ENCODE measurements at places on chromosomes 12 and 14.

DNA sequence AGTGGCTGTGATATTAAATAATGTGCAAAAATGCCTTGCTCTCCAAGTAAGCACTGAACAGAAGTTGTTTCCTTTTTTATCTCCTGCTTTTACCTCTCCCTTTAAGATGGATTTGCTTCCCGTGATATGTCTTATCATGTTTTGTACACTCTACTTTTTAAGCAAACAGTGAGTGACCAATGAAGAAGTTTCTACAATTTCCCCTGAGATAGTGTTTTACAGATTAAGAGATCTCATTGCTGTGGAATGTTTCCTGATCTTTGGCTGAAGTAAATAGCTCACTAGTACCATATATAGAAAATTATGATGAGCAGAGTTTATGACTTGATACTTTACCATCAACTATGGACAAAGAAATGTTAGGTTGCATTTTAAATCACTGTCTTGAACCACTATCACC lies 184.8 kb upstream of the PDE3A start:
- no peak for DNase-seq

DNA sequence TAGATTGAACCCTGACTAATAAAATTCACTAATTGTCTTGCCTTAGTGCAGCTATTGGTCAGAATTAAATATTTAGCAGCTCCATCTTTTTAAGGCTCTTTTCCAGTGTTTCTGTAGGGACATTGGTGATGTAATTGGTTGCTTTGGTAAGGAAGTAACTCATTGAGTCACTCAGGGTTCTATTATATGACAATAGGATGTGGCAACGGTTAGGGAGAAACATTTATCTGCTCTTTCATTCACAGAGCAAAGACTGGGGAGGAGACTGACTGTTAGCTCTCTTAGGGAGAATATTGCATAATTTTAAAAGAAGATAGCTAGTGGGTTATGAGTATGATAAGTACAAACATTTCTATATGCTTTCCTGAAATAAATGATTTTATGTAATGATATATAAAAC lies 616.5 kb downstream of the TRHDE start:
- no peak for DNase-seq

GRCh38 chr12:52324153-52324444 lies 2.9 kb upstream of the KRT83 start:
- DNase-seq, result no peak

GRCh38 chr12:95605087-95605486 lies 53.8 kb upstream of the USP44 start:
- DNase-seq, result no peak

DNA sequence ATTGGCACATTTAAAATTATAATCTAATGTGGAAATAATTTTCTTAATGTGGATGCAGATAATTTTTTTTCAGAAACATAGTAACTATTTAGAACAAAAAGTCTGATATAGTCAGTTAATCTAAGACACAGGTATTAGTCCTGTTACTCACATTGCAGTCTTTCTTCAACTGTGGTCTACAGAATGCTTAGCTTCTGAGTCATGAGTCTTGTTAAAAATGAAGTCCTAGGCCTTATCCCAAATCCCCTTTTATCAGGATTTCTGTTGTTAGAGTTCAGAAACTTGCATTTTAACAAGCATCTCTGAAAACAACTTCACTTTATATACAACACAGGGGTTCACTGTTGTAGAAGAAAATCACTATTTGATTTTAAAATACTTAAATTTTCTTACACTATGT lies 112.2 kb downstream of the SLC16A7 start:
- no peak for DNase-seq

- no peak for DNase-seq
These were observed 48.4 kb upstream of the IFNG-AS1 start for GRCh38 chr12:67940780-67941243.

GRCh38 chr14:99258876-99259726 lies 12.9 kb downstream of the BCL11B start:
- no peak for DNase-seq

- no peak for DNase-seq
These were observed 644 bp upstream of the PPP4R4 start for GRCh38 chr14:94173471-94173884.

DNA sequence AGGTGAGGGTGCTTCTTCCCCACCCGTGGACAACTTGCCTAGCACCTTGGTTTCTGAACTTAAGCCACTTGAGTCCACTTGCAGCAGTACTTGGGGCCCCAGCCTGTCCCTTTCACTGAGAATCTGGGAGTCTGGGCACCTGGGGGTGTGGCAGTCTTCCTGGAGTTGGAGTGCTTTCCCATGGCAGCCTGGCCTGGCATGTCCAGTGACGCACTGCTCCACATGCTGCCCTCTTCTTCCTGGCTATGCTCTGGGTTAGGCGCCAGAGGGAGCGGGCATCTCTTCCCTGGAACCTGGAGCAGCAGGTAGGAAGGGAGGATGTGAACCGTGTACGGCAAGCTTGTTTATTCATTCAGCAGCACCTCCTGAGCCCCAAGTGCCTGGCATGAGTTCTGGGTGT lies 76.4 kb downstream of the PAPOLA start:
- DNase-seq, result no peak

GRCh38 chr12:74148849-74149248 lies 388.8 kb upstream of the ATXN7L3B start:
- no peak for DNase-seq

DNA sequence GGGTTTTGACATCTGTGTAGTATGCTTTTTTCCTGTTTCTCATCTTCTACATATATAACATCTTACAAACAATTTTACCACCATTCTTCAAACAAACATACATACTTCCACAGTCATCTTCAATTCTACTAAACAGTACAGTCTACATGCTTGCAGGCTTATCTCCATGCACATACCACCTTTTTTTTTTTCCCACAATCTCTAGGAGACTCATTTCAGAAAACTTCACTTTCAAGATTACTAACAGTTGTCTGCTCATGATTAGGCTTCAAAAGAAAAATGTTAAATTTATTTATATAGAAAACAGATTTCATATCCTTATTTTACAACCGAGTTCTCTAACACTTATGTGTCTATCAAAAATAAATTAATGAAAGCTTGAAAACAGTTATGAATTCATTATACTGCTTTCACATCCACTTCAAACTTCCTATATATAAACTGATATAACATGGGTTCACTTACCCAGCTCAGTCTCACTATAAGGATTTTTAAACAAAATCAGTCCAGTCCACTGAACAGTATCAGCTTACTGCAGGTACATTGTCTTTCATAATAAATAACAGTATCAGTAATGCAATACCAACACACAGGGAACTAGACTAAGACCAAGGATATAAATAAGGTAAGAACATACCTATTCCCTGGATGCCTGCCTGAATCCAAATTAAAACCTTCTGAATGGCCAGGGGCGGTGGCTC lies 42.5 kb downstream of the LRP6 start:
- DNase-seq, result no peak

DNA sequence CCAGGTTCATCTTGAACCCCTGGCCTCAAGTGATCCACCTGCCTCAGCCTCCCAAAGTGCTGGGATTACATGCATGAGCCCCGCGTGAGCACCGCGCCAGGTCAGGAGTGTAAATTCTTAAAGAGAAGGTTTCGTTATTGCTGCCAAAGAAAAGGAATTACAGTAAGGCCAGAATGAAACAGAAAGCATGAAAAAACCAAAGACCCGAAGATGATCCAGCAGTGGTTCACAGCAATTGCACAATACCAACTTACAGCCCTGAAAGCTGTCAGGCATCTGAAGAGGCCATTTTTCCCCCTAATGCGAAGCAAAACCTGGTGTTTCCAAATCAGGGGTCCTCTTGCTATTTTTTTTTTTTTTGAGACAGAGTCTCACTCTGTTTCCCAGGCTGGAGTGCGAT lies 10.3 kb downstream of the RBM23 start:
- no peak for DNase-seq

- DNase-seq, result no peak
These were observed 12.3 kb upstream of the APOF start for GRCh38 chr12:56374726-56375597.

DNA sequence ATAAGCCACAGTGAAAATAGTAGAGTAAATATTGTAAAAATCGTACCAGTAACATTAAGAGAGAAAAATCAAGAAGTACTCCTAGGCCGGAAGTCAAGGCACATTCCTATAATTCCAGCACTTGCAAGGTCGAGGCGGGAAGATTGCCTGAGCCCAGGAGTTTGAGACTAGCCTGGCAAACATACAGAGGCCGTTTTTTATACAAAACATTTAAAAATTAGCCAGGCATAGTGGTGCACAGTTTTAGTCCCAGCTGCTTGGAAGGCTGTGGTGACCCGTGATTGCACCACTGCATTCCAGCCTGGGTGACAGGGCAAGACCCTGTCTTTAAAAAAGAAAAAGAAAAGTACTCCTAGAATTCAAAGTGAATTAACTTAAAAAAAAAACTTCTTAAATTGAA lies 341.8 kb downstream of the C12orf50 start:
- no peak for DNase-seq

- no peak for DNase-seq
These were observed 25.9 kb downstream of the SSH1 start for GRCh38 chr12:108831309-108831991.

DNA sequence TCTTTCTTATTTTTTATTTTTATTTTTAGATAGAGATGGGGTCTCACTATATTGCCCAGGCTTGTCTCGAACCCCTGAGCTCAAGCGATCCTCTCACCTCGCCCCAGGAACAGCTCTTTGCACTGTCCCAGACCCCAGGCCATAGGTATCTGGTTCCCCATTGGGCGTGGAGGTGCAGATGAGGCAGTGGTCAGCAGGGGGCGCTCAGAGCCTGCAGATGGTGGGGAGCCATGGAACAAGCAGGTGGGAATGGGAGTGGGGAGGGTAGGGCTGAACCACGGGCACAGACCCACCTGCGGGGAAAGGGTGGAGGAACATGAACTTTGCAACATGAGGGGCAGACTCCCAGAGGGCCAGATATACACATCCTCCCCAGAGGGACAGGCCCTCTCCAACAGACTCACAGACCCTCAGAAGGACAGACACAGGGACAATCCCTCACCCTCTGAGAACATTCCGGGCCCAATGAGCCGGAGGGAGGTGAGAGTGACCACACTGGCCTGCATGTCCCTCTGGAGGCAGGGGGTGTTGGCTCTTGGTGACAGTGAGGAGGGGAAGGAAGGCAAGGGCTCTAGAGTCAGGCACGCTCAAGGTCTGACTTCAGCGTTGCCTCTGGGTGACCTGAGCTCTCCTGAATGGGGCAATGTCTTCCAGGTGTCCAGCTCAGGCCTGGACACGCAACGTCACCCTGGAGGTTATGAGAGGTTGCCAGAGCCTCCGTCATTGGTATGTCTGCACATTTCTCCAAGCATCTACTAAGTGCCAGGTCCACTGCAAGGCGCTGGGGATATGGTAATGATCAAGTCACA lies 34.9 kb downstream of the KRT80 start:
- peak; percentile 53 for DNase-seq

DNA sequence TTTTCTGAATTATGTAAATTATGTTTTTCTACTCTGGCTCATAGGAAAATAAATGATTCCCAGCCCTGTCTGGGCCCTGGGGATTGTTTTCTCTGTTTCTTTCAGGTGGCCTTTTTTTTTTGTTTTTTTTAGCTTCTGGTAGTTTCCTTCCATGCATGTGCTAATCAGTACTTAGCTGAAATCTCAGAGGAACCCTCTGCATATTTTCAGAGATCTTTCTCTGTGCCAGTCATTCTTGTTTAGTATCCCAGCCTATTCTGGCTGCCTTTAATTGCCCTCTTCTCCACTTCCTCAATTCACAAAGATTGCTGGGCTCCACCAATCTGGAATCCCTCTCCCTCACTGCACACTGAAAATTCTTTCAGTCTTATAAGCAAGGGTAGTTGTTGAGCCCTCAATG lies 46.9 kb downstream of the CNOT2 start:
- no peak for DNase-seq

GRCh38 chr12:45289245-45290215 lies 73.6 kb downstream of the ANO6 start:
- no peak for DNase-seq

GRCh38 chr12:87025976-87026375 lies 769.8 kb upstream of the MGAT4C start:
- DNase-seq, result no peak

DNA sequence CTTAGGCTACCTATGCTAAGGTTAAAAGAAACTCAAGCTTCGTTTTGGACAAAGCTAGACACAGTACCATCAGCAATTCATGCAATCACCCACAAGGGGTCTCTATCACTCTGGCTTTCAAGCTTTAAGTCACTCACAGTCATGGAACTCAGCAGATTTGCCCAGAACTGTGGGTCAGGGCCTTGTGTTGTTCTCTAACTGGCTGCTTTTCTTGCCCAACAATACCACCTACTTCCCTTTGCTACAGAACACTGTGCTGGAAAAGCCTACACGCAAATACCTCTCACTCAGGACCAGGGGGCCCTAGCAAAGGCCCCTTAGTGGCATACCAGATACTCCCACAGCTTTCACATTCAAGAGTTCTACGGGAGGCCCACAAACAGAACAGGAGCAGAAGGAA lies 9.1 kb downstream of the NEMP1 start:
- DNase-seq, result peak; percentile 52

GRCh38 chr14:31952573-31952972 lies 124.5 kb upstream of the ARHGAP5 start:
- DNase-seq, result no peak

DNA sequence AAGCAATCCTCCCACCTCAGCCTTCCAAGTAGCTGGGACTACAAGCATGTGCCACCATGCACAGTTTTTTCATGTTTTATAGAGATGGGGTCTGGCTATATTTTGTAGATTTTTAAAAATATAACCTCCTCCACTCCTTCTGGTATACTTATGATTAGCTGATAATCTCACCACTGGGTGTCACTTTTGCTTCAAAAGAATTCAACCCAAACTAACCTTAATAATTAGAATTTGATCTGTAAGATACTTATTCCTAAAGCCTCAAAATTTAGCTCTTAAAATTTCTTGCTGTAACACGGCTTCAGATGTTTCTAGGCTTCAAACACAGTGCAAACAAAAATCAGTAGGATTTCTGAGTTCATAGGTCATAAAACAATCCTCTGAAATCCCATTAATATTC lies 130.3 kb downstream of the CEP83 start:
- DNase-seq, result no peak

DNA sequence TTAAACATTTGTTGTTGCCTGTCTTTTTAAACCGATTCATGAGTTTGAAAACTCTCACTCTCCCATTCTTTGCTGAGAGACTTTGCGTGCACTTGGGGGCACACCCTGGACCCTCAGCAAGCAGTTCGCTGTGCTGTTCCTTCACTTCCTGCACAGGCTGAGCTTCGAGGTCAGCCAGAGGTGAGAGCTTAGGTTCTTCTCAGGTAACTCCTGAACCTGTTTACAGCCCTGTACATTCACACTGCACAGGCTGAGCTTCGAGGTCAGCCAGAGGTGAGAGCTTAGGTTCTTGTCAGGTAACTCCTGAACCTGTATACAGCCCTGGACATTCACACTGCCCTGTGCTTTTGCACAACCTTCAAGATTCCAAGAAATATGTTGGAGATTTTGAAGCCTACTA lies 9.8 kb upstream of the CLECL1 start:
- no peak for DNase-seq

DNA sequence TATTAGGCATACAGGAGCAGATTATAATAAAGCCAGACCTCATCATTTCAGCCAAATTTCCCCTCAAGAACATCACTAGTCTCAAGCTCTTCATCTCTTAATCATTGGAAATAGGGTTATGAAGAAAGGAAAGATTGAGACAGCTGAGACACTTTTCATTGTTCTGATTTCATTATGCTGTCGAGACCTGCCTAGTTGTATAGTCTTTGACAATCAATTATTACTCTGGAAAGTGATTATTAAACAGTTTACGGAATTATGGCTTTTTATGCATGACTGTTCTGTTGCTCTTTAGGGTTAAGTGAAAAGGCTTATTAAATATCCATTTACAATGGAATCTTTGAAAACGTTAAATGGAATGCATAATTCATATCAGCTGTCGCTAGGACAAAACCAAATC lies 48.3 kb downstream of the TTC6 start:
- DNase-seq, result no peak

- DNase-seq, result no peak
These were observed 233.8 kb downstream of the CACNA1C start for GRCh38 chr12:2286461-2287131.

Measured in stimulated activated CD4-positive, alpha-beta T cell treated with anti-CD3 and anti-CD28 coated beads, Interleukin-2, amount 100 ng/mL, for 4 hours (primary cell).